ENCODE measurements at places on chromosomes 12 and 14.
A peak's percentile ranks its signal among the peaks of the same experiment; 100 is the strongest.

GRCh38 chr12:75798136-75798926, 233.2 kb downstream of the PHLDA1 start:
- no peak for DNase-seq

- DNase-seq: no peak
Measured at GRCh38 chr14:103935102-103935501, 6.8 kb downstream of the TDRD9 start.

- no peak for DNase-seq
Measured at GRCh38 chr12:27431185-27431584, 15.4 kb upstream of the SMCO2 start.

DNA sequence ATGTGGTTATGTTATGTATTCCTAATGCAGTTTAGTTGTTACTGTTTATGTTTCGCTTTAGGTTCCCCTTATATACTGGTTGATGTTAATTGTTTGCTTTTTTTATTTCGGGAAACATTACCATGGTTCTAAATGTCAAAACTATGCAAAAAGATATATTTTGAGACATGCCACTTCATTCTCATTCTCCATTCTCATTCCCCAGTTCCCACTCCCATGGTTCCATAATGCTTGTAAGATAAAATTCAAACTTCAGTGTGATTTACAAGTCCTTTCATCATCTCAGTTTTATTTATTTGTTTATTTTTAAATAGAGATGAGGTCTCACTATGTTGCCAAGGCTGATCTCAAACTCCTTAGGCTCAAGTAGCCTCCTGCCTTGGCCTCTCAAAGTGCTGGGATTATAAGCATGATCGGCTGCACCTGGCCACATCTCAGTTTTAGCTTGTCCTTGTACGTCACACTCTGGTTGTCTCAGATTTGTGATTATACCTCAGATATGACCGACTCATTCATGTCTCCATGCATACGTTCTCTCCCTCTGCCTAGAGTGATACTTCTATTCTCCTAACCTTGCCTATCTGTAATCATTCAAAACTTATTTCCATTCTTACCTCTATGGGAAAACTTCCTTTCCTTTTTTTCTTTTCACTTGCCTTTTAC, 407.8 kb upstream of the RGS6 start:
- DNase-seq: no peak

- no peak for DNase-seq
Measured at GRCh38 chr12:10068644-10069043, 30.1 kb downstream of the CLEC1A start.

GRCh38 chr12:19288603-19289244, 150.6 kb upstream of the AEBP2 start:
- no peak for DNase-seq

GRCh38 chr12:5305425-5305824, 126.5 kb upstream of the NTF3 start:
- DNase-seq: no peak

GRCh38 chr14:33736299-33736825, 214.5 kb downstream of the EGLN3 start:
- no peak for DNase-seq

DNA sequence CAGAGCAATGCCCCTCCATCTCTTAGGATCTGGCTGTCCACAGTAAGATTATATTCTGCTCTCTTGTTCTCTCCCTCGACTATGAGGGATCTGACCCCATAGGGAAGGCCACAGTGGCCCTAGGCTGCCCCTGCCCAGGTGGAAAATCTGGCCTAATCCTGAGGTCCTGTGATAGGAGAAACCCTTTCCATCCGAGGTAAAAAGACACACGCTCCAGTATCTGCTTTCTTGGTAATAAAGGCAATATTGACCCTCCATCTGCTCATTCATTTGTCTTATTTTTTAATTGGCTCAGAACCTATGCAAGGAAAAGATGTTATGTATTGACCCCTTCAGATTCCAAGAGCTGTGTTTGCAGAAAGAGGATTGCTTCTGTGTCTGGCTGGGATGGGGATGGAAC, 9.7 kb downstream of the KRT76 start:
- no peak for DNase-seq

DNA sequence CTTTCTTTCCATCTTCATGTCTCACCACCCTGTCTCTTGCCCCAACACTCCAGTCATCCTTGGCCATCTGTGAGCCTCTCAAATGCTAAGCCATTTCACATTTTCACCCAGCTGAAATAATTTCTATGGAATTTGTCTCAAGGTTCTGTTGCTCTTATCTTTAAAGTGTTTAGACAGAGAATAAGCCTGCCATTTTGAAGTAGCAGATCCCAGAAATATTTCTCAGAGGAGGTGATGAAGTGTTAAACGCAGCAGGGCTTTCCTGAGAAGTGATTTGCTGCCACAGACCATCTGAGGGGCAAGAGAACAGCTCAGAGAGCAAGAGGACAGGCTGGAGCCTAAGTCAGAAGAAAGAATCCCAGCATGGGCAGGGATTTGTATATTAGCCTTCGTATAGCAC, 71.6 kb upstream of the CLMN start:
- DNase-seq: no peak

DNA sequence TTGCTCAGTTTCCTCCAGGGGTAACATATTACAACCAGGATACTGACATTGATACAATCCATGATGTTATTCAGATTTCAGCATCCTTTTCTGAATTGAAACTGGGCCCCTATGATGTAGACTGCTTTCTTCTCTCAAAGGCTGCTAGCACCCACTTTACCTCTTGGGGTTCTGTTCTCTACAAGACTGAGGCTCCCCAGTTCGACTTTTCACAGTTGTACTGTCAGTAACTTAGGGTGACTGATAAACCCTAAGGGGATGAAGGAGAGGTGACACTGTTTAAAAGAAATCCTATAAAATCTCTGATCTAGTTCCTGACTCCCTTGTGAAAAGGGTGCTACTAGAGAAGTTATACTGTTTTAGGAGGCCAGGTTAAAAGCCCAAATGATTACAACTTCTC, 818 bp downstream of the VPS33A start:
- DNase-seq: no peak

DNA sequence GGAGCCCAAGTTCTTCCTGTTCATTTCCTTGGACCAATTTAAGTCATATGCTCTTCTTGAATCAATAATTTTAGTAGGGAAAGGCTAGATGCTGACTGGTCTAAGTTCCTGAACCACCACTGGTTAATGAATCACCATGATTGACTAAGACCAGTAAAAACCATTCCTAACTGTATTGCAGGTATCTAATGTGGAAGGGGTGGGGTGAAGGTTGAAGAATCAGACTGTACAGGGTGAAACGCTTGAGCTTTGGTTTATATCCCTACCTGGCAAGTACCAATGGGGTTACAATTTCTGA, 100.1 kb downstream of the DYRK2 start:
- no peak for DNase-seq

DNA sequence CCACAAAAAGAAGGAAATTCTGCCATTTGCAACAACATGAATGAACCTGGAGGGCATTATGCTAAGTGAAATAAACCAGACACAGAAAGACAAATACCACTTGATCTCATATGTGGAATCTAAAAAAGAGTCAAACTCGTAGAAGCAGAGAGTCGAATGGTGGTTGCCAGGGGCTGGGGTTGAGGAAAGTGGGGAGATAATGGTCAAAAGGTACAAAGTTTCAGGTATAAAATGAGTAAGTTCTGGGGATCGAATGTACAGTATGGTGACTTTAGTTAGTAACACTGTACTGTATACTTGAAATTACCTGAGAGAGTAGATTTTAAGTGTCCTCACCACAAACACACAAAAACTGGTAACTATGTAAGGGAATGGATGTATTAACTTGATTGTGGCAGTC, 129.4 kb downstream of the PPM1H start:
- no peak for DNase-seq

GRCh38 chr14:96811985-96812667, 14.9 kb downstream of the VRK1 start:
- no peak for DNase-seq

GRCh38 chr14:102333390-102333789, 13.8 kb downstream of the ZNF839 start:
- DNase-seq: no peak

GRCh38 chr12:69896653-69897381, 71.8 kb downstream of the MYRFL start:
- no peak for DNase-seq

GRCh38 chr12:112121780-112122565, 3.4 kb upstream of the TRAFD1 start:
- no peak for DNase-seq

GRCh38 chr12:89988188-89988915, 279.7 kb upstream of the ATP2B1 start:
- no peak for DNase-seq

- DNase-seq: no peak
Measured at GRCh38 chr14:104441275-104442106, 138.1 kb upstream of the C14orf180 start.

GRCh38 chr14:56482310-56482911, 97.2 kb upstream of the TMEM260 start:
- DNase-seq: no peak

DNA sequence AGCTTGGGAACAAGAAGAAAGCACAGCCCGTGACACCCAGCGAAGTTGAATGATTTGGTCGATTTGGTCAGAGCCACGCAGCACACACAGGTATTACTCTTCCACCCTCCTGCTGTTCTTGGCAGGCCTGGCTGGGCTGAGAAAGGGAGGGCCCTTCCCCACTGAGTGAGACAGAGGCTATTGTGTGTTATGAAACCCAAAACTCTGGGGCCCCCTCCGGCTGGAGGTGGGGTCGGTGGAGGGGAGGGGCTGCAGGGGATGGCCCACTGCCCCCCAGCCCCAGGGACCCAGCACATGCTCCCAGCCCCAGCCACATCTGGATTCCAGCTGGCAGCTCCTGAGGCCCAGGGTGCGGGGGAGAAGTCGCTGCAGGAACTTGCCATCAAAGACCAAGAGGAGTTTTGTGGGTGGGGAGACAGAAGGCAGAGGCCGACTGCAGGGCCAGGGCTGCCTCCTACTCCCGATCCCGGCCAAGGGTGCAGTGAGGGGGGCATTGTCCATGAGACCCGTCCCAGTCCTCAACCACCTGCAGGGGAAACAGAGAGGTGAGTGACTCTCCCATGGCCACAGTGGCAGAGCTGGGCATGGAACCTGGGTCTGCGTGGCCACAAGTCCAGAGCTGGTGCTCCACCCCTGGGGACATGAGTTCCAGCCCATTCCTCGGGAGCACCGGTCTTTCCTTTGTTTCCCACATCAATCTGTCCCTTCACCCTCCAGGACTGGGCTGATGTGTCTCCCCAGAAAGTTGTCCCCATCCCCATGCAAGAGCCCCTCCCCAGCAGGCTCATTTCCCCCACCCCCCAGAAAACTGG, 8.7 kb downstream of the TMEM119 start:
- no peak for DNase-seq

DNA sequence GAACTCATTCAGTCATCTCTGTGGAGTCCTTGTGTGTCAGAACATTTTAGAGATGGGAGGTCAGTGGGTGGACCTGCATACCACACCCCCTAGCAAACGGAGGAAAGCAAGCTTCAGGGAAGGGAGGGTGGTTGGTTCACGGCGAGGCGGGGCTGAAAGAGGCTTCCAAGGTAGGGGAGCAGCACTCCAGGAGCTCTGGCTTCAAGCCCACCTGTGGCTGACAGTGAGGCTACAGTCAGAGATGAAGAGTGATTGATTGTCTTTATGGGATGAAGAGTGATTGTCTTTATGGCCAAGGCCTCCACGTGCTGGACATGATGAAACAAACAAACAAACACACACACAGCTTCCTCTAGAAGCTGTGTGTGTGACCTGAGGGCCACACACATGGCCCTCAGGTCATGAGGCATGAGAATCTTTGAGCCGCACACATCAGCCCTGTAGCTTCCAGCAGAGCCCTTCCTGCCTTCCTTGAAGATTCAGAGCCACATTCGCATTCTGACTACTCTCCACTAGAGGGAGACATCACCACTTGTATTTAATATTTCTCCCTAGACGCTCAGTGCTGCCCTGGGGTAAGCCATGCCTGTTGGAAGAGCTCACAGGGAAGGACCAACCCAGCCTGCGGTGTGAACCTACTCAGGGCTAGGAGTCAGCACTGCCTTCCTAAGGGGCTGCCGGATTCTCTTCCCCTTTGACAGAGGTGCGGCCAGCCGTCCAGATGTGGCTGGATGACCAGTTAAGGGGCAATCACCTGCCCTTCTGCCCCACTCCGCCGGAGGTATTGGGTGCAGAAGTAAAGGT, 54.4 kb upstream of the KCNA1 start:
- DNase-seq: peak; percentile 44

DNA sequence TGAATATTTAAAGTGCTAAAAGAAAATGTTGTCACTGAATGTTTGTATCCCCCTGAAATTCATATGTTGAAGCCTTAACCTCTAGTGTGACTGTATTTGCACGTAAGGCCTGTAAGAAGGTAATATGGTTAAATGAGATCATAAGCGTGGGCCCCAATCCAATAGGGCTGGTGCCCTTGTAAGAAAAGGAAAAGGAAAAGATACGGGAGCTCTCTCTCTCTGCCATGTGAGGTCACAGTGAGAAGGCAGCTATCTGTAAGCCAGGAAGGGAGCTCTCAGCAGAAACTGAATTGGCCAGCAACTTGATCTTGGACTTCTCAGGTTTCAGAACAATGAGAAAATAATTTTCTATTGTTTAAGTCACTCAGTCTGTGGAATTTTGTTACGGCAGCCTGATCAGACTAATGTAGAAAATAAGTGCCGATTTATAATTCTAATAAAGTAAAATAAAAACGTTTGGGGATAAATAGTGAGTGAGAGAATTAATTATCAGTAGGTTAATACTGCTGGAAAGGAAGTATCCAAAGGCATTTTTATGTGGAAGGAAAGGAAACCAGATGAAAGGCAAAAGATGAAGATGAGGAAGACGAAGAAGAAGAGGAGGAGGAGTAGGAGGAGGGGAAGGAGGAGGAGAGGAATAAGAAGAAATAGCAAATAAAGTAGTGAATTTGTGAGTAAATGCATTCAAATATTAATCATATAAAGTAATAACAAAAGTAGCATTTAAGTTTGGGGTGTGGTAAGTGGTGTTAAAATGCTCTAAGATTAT, 188.5 kb upstream of the KRR1 start:
- DNase-seq: no peak

DNA sequence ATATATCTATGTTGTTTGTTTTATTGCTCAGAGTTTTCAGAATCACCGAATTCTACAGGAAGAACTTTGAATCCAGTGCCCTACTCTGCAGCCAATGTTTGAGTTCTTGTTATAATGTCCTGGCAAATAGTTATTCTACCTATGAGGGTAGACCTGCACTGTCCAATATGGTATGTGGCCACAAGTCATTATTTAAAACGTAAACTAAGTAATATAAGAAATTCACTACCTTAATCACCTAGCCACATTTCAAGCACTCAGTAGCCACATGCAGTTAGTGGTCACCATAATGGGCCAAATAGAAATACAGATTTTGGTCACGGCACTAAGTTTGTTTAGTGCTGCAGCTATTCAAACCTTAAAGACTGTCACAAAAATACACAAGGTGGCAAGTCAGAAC, 26.4 kb downstream of the GNPTAB start:
- no peak for DNase-seq
